ENCODE measurements at places on chromosomes 16 and 17.

GRCh38 chr16:75860326-75861053 lies 134.2 kb upstream of the CPHXL start:
- DNase-seq, result peak; percentile 66

DNA sequence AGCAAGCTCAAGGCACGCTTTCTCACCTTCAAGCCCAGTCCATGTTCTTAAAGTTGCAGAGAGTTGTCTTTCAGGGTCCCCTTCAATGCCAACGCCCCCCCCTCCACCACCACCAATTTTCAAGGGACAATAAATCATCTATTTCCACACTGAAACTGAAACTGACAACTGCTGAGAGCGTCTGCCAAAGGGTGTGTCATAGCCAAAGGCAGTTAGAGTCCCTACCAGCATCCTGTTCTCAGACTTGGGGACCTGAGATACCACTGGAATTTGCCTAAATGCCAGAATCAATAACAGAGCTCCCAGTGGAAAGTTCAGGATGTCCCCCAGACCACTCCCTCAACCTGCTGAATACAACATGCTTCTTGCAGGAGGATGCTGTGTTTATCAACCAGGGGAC lies 133.2 kb upstream of the SOX9 start:
- DNase-seq, result no peak

- no peak for DNase-seq
Measured at GRCh38 chr16:500709-501108, 26.8 kb upstream of the CAPN15 start.

- no peak for DNase-seq
Measured at GRCh38 chr17:64500487-64500859, 3.6 kb upstream of the POLG2 start.

GRCh38 chr16:80804056-80804525 lies 307 bp downstream of the CDYL2 start:
- peak; percentile 75 for DNase-seq

GRCh38 chr16:26374279-26374925 lies 682.6 kb downstream of the HS3ST4 start:
- no peak for DNase-seq

- DNase-seq, result no peak
Measured at GRCh38 chr17:13016881-13017654, 759 bp downstream of the ELAC2 start.

DNA sequence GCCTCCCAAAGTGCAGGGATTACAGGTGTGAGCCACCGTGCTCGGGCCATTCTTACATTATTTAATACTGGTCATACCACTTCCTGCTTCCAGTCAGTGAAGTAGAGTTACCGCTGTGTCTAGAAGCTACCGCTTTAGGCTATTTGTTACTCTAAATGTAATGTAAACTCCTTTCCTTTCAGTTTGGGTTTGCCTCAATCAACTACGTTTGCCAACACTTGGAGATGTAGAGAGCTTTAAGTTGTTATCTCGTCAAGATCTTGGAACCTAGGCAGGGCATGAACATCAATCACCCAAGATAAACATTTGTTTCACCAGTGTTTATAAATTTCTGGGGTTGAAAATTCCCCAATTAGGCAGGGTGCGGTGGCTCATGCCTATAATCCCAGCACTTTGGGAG lies 275.9 kb downstream of the STX8 start:
- DNase-seq, result no peak

DNA sequence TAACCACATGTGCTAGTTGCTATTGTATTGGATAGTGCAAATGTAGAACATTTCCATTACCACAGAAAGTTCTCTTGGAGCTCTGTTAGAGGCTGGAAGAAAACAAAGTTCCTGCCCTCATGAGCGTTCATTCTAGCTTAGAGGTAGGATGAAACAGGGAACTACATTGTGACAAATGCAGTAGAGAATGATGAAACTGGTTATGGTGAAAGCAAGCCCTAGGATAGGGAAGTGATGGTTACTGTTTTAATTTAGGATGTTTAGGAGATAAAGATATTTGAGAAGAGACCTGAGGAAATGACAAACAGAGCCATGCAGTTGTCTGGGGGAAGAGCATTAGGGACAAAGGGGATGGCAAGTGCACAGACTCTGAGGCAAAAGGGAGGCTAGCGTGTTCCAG lies 50.7 kb downstream of the AATF start:
- no peak for DNase-seq

- peak; percentile 27 for DNase-seq
Measured at GRCh38 chr17:63601439-63602371, 1.0 kb downstream of the TACO1 start.

DNA sequence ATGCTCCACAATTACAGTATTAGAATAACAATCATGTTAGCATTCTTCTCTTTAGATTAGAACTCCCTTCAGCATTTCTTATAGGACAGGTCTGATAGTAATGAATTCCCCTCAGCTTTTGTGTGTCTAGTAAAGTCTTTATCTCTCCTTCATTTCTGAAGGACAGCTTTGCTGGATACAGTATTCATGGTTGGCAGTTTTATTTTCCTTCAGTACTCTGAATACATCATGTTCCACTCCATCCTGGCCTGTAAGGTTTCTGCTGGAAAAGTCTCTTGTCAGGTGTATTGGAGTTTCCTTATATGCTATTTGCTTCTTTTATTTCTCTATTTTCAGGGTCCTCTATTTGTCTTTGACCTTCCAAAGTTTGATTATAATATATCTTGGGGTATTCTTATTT lies 4.0 kb upstream of the ABCA10 start:
- no peak for DNase-seq

GRCh38 chr16:10297341-10298006 lies 88.4 kb upstream of the ATF7IP2 start:
- no peak for DNase-seq

DNA sequence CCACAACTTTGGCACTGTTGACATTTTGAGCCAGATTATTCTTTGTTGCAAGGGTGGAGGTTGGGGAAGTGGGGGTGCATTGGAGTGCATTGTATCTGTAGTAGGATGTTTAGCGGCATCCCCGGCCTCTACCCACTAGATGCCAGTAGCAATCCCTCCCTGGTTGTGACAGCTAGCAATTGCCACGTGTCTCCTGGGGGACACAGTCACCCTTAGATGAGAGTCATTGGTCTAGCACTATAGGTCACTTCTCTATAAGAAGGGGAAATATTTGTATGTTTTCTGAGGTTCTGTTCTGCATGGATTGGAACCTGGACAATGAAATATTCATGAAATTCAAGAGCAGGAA lies 32.4 kb downstream of the MSI2 start:
- no peak for DNase-seq
